Thymus (tissue), 14 donors: ENCODE measurements at places on chromosomes 6 and 20.

DNA sequence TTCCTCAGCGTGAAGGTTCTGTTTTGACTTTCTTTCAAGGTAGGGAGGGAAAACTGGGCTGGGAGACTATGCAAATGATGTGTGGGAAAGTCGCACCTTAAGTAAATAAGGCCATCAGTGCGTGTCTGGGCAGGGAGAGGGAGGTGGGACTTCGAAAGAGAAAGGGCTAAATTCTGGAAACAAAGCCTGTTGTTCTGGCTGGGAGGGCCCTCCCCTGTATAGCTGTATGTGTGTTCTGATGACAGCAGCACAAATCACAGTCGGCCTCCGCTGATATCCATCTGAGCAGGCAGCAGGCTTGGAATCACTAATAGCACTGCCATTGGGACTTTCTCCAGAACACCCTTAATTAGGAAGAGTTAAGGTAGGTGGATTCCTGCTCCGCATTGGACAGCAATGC lies 19.2 kb downstream of the JAG1 start:
- H3K36me3 ChIP-seq = peaks cover 2% of the 10 kb centered on the region
- H3K27ac ChIP-seq = no peak overlapping the region
- H3K4me1 ChIP-seq = no peaks in the 10 kb centered on the region
- no peak overlapping the region for H3K4me3 ChIP-seq

DNA sequence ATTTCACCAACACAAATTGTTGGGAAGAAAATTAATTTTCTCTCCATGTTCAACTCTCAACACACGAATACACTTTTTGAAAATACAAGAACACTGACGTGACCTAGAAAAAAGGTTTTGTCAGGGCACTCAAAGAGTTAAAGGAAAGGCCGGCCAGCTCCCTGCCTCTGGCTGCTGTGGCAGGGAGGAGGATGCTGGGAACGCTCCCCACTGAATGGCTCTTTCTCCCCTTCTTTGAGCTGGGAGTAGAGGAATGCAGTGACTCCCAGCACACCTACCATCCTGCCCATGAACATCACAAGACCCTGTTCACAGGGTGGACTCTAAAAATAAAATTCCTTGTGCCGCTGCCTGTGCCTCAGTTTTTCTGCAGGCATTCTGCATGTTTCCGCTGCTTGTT lies 47.0 kb downstream of the MAP3K5 start:
- H3K36me3 ChIP-seq = no peaks in the 10 kb centered on the region
- no peaks in the 10 kb centered on the region for H3K27me3 ChIP-seq
- no peak overlapping the region for H3K4me3 ChIP-seq

GRCh38 chr6:40387127-40387870 lies 199.9 kb downstream of the LRFN2 start:
- peaks cover 4% of the 10 kb centered on the region for H3K27me3 ChIP-seq
- H3K4me3 ChIP-seq = no peak overlapping the region
- no peaks in the 10 kb centered on the region for H3K36me3 ChIP-seq
- no peak for DNase-seq

GRCh38 chr20:17612287-17612991 lies 42.6 kb downstream of the DSTN start:
- peak; percentile 81 for DNase-seq
- peaks cover 4% of the 10 kb centered on the region for H3K36me3 ChIP-seq
- H3K27ac ChIP-seq = peak overlapping the region; percentile 96
- H3K4me3 ChIP-seq = no peak overlapping the region
- H3K4me1 ChIP-seq = peaks cover 85% of the 10 kb centered on the region
